ENCODE measurements at places on chromosomes 13 and 19.

GRCh38 chr19:50311723-50312635 lies 17.2 kb downstream of the KCNC3 start:
- no peak for DNase-seq

GRCh38 chr19:8307400-8307964 lies 676 bp downstream of the CD320 start:
- no peak for DNase-seq

- peak; percentile 90 for DNase-seq
These were observed 7.3 kb upstream of the HOOK2 start for GRCh38 chr19:12782424-12783290.

DNA sequence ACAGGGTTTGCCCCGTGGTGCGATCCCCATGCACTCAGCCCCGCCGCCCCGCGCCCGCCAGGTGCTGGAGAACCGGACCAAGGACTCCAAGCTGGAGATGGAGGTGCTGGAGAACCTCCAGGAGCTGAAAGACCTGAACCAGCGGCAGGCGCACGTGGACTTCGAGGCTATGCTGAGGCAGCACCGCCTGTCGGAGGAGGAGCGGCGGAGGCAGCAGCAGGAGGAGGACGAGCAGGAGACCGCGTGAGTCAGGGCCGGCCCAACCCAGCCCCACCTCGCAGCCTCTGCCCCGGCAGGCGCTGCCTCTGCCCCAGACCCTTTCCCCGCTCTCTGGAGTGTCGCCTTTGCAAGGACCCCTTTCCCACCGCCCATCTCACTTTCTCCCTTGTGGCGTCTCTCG lies 11.3 kb downstream of the YJU2 start:
- DNase-seq = no peak

- no peak for DNase-seq
These were observed 98.1 kb upstream of the AKAP11 start for GRCh38 chr13:42173789-42174343.
